ENCODE measurements at places on chromosomes 2 and 18. TPM values are rescaled to one million over a fixed set of nuclear protein-coding genes. Genes with fewer than 3 reads are reported as not detected.

DNA sequence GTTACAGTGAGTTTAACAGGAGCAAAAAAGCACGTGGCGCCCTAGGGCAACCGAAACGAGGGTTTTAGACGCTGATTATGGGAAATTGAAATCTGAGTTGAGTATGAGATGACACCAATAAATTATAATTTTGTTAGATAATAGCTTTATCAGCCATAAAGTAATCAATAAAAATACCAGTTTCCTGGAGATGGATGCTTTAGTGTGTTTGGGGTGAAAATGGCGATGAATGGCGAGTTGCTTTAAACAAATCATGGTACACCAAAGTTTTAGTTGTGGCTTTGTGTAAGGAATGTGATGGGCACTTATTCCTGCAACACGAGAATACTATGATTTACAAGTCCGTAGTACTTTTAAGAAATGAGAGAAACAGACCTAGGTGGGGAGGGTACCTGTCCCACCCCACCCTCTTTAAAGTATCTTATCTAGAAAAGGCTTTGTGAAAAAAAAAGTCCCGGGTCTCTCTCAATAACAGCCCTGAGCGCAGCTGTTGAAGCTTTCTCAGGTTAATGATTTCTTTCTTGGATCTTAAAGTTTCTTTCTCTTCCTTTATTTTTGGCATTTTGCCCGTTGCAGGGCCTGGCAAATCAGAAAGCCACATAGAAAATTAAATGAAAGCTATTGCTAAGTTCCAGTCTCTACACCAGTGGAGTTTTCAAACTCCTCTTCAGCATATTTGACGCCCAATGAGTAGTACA, 1.5 kb upstream of the RRM2 start:
- DNase-seq = no peak

MFSD2B gene
- not detected for total RNA-seq

GRCh38 chr2:230023313-230023712, 45.4 kb downstream of the SLC16A14 start:
- no peak for DNase-seq

GRCh38 chr2:134296301-134296700, 42.4 kb downstream of the MGAT5 start:
- DNase-seq = no peak

- DNase-seq = no peak
These were observed 181.7 kb downstream of the ANAPC1 start for GRCh38 chr2:111702119-111702803.

- DNase-seq = no peak
These were observed 21.4 kb upstream of the SPIRE1 start for GRCh38 chr18:12679183-12679786.

DNA sequence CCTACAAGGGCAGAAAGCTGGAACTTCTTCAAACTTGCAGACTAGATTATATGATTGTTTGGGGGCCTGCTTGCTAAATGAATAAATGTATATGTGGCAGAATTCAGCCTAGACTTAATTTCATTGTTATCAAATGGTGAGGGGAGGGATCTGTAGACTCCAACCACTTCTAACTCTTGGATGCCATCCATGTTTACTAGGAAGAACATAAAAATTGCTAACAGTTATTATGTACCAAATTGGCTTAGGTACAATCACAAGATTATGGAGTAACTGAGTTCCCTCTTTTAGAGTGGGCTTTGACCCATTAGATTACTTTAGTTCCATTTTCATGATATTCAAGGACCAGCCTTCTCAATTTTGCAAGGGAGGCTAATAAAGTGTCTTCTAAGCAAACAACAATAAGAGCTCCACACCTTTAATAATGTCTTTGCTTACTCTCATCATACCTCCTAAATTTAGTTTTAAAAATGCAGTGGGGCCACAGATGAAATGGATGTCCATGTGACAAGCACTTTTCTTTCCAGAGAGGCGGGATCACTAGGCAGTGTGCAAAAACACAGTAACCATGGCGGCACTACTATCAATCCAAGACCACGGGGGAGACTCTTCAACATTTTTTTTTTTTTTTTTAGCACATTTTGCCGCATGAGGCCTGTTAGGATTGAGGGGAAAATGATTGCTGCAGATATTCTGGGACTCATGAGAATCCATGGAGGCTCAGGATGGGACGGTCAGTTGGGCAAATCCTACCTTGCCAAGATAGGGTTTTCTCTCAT, 217.6 kb upstream of the SPRED2 start:
- no peak for DNase-seq

- DNase-seq = no peak
These were observed 52.0 kb upstream of the CELF4 start for GRCh38 chr18:37617623-37618022.

GRCh38 chr2:119958670-119959268, 54.1 kb upstream of the EPB41L5 start:
- no peak for DNase-seq

Data from Right ventricle myocardium inferior (tissue), 1 donor.